ENCODE measurements at places on chromosomes 3 and 15.
A peak's percentile ranks its signal among the peaks of the same experiment; 100 is the strongest.

- DNase-seq = no peak
Measured at GRCh38 chr15:70517194-70517590, 246.2 kb downstream of the UACA start.

- no peak for DNase-seq
Measured at GRCh38 chr15:40328176-40328575, 4.7 kb downstream of the INAFM2 start.

DNA sequence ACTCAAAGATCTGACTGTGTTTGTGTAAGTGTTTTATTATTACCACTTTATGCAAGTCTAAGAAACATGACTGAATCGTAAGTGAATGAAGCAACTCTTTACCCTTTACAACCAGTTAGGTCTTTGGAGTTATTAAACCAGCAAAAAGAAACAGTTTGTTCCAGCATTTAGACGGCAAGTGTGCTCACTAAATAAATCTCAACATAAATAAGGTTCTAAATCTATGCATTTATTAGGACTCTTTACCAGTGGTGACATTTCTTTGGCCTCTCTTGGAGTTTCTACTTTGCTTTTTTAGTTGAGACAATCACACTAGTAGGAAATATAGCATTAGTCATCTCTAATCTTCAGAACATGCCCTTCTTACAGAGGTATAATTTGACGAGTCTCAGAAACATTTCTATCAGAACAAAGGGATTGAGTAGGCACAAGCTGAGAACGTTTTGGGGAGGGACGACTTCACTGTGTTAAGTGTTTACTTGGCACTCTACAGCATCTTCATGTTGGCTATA is 739.9 kb upstream of the NR2F2 start:
- no peak for DNase-seq

GRCh38 chr3:141845407-141846049 is 30.9 kb upstream of the ATP1B3 start:
- DNase-seq = no peak

DNA sequence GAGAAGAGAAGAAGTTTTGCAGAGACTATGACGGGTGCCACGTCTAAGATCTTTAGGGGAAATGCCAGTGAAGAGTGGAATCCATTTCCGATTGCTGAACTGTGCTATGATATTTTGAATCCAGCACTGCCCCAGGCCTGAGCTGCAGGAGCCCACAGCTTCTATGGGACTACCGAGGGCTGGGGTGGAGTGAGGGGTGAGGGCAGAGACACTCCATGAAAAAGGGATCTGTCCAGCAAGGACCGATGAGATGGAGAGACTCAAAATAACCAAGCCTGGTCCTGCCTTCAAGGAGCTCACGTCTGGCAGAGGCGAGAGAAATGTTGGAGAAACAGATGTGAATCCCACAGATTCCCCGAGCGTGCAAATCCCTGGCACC is 79.8 kb upstream of the MEF2A start:
- DNase-seq = no peak

- no peak for DNase-seq
Measured at GRCh38 chr3:183564046-183564445, 8.5 kb upstream of the KLHL6 start.

- peak; percentile 50 for DNase-seq
Measured at GRCh38 chr3:129606636-129607390, at the start of gene PLXND1. PLXND1 (minus strand) TSS chr3:129606676; CDS start chr3:129606639, 37 bp downstream.

DNA sequence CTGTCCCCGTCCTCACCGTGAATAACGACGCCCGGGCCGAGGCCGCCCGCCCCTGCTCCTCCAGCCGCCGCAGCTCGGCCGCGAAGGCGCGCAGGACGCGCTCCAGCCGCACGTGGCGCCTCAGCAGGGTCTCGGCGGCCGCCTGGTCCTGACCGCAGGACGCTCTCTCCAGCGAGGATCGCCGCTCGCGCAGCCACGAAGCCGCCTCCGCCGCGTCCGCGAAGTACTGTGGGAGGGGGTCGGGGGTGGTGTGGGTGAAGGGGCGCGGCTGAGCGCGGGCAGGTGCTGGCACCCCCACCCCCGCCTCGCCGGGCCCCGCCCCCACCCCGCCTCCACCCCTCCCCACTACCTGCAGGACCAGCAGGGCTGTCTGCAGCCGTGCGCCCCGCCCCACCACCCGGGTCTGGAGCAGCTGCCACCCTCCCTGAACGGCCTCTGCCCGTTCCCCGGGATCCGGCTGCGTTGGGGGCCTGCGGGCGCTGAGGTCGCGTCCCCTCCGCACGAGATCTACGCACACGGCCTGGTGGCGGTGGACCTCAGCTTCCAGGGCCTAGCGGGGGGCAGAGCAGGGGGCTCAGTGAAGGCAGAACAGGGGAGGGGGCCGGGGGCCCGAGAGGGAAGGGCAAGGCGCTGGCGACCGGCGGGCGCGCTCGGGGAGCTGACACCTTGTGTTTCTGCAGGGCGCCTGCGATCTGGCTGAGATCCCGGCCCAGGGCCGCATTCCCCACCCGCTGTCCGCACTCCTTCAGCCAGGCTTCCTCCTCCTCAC is 11.7 kb downstream of the SPTBN5 start:
- no peak for DNase-seq

DNA sequence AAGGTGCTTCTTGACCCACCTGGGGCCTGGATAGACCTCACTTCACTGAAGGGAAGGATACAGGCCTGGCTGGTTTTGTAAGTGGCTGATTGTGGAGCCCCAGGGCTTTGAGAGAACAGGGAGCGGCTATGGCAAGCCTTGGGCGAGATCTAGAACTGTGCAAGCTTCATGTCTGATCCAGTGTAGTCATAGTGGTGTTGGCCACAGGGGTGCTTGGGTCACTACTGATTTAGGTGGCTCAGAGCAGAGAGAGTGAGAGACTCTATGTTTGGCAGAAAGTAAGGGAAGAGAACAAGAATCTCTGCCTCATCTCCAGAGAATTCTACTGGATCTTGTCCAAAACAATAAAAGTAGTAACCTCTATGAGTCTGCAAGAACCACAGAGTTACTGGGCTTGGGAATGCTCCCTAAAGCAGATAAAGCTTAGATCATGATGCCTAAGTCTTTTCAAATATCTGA is 394.2 kb upstream of the EPHA3 start:
- DNase-seq = no peak

DNA sequence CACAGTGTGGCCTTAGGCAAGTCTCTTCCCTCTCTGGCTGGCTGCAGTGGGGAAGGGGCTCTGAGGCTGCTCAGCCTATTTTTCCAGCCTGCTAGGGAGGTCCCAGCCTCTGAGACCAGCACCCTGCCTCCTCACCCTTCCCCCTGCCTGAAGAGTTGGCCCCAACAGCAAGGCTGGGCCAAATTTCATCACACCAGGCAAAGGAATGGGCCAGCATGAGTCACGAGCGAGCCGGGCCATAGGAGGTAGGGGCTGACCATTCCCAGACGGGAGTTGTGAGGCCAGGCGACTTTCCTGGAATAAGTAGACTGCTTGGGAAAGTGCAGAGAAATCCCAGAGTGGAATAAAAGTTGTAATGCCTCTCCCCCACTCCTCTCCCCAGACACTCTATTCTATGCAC is 5.7 kb upstream of the FBLN2 start:
- no peak for DNase-seq

GRCh38 chr3:52092891-52093290 is 36.5 kb upstream of the DUSP7 start:
- DNase-seq = no peak

DNA sequence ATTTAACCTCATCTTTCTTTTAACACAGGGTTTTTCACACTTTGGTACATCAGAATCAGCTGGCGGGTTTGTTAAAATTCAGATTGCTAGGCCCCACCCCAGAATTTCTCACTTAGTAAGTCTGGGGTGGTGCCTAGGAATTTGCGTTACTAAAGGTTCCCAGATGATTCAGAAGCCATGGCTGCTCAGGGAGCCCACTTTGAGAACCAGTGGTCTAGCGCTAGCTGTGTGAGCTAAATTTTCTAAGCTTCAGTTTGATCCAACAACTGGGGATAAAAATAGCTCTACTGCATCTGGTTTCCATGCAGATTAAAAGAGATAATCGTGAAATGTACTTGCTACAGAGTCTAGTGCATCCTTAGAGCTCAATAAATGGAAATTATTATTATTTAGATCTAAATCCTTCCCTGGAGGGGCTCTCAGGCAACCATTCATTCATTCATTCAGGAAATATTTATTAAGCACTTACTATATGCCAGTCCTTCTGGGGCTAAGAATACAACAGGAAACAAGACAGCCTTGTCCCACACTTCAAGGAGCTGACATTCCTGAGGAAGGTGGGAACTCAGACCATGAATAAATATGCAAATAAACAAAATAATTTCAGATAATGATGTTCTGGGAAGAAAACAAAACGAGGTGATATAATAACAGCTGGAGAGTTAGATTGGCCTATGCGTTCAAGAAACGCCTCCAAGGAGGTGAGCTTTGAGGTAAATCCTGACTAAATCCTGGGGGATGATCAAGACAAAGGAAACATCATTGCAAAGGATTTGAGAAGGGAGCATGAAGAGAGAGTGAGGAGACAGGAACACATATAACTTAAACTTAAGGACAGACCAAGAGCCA is 3.9 kb upstream of the CIDEC start:
- DNase-seq = no peak

DNA sequence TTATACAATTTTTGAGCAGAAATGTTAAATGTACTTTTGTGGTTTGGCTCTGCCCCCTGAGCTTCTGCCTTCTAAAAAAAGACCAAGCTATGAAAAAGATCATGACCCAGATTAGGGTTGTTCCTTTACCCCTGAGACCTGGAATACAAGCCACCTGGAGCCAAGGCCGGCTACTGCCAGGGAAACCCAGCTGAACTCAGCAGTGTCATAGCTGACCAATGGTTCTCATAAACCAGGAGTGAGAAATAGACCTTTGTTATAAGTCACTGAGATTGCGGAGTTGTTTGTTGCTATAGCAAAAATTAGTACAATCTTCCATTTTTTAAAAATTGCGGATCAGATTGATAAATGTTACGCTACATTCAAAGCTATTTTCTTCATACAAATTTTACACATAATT is 1261.7 kb downstream of the ROBO1 start:
- no peak for DNase-seq

GRCh38 chr3:112519424-112520001 is 20.2 kb upstream of the BTLA start:
- peak; percentile 35 for DNase-seq

DNA sequence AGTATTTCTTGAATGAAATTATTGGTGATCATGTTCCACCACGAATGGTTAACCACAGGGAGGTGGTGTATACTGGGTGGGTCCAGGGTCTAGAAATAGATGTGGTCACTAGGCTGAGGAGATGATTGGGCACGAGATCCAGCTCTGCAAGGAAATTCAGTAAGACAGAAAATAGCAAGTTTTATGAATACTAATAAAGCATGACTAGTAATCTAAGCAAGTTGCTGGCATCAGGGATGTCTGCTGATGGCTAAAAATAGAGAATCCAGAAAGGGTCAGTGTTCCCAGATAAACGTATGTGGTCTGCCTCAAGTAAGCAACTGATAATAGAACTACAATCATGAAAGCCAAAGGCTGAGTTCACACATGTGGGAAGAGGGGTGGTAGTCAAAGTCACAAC is 108.3 kb upstream of the FRMD4B start:
- no peak for DNase-seq

- no peak for DNase-seq
Measured at GRCh38 chr3:152104847-152105415, 163.8 kb upstream of the MBNL1 start.

- no peak for DNase-seq
Measured at GRCh38 chr15:44719293-44719999, 8.1 kb downstream of the B2M start.

GRCh38 chr3:194879126-194879877 is 193.6 kb downstream of the FAM43A start:
- no peak for DNase-seq

DNA sequence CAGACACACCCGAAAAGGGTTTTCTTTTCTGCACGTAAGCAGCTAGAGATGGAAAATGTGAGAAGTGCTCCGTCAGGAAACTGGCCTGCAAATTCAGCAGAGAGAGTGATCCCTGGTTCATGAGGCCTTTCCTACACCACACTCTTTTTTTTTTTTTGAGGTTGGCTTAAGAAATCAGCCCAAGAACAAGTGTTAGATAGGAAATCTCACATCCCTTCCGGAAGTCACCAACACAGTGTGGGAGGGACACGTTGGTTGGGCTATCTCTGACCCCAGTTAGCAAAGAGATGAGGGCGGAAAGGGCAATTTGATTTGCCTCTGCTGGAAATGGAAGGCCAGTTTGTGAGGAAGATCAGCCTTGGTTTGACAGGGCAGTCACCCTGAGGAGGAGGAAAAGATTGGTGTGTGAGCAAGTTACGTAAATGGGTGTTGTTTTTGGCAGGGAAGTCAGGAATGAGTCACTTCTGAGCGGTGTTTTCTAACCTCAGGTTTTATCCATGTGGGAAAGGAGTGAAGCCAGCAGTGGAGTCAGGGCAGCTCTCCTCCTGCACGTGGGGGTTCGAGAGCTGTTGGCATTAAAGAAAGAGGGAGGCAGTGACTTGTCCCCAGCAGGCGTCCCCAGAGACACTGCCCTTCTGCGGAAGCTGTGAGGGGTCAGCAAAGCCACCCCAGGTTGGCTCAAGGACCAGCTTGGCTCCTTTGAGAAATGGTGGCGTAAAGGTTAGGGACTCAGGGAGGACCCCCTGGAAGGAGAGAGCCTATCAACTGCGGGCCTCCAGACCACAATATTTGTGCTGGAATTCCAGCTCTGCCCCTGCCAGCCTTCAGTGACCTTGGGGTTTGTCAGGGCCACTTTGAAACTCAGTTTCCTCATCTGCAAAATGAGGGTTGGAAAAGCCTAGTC is 237.6 kb upstream of the BHLHE40 start:
- DNase-seq = no peak

DNA sequence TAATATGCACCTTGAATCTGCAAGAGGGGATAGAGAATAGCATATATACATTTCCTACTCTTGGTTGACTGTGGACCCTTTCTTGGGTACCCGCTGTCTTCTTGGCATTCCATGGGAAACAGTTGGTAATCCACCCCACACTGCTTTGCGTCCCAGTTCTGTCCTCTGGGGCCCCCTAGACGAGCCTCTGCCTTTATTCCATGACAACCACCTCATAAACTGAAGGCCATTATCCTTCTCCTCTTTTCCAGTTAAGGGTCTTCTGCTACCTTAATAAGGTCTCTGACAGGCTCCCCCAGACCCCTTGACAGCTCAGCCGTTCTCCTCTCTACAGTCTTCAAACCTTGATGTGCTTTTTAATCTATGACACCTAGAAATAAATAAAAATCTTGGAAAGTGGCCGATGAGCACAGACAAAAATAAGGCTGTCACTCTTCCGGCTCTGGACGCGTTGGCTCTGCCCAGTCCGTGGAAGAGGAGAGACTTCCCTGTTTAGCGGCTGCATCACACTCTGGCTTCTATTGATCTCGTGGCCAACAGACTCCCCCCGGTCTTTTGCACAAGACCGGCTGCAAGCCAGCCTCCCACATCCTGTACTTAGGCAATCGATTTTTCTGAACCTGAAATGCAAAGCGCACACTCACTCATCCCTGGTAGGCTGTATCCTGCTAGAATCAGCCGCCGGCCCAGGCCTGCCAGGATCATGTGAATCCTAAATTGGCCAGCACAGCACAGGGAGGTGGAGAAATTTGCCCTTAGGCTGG is 251.0 kb upstream of the TLE3 start:
- no peak for DNase-seq

DNA sequence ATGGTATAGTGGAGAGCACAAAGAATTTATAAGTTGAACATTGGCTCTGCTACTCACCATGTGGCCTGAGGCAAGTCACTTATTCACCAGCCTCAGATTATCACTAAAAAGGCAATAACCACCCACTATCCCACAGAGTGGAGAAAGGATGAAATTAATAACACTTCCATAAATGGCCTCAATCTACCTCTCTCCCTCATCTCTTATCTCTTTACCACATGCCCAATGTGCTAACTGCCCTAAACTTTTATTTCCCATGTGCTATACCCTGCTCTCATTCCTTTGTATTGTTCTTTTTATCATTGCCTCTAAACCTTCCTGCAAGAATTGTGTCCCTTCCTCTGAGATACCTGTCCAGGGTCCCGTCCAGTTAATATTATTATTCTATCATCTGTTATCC is 26.0 kb downstream of the SLC12A6 start:
- DNase-seq = no peak

All from NCI-H1694 (cell line).